ENCODE measurements at places on chromosomes 11 and 22.

DNA sequence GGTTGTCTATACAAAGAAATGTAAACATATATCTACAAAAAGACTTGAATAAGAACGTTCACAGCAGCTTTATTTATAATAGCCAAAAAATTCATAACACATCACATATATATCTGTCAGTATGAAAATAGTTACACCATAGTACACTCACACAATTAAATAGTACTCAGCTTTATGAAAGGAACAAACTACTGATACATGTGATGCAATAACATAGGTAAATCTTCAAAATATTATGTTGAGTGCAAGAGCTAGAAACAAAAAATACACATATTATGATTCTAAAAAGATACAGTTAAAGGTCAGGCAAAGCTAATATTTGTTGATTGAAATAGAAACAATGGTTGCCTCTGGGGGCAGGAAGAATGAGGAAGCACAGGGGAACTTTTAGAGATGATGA, 6.6 kb downstream of the MRGPRX2 start:
- no peak for DNase-seq

DNA sequence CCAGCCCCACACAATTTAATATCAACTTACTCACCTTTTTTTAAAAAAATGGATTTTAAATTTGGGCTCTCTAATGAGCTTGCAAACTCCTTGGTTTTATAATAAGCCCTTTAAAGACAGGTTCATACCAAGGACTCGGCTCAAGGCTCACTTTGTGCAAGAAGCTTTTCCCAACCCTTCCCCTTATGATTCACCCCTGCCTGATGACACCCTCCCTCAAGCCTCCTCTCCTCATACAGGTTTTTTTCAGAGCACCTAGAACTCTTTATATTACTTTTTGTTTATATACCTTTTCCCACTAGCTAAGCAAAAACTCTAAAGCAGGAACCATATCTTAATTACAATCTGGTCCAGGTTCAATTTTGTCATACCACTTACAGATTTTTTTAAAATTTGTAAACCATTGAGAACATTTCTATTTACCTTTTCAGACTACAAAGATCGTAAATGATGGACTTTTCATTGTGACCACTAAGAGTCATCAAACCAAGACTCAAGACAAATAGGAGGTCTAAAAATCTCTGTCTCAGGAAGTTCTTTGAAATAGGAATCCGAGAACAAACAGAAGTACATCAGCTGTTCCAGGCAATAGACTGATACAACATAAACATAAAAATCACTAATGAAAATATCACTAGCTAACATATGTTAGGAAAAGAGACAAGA, 13.1 kb upstream of the EXPH5 start:
- no peak for DNase-seq

GRCh38 chr11:8809241-8809938, 101.6 kb upstream of the AKIP1 start:
- DNase-seq = no peak

- DNase-seq = no peak
These were observed 20.8 kb downstream of the BID start for GRCh38 chr22:17753401-17753989.

DNA sequence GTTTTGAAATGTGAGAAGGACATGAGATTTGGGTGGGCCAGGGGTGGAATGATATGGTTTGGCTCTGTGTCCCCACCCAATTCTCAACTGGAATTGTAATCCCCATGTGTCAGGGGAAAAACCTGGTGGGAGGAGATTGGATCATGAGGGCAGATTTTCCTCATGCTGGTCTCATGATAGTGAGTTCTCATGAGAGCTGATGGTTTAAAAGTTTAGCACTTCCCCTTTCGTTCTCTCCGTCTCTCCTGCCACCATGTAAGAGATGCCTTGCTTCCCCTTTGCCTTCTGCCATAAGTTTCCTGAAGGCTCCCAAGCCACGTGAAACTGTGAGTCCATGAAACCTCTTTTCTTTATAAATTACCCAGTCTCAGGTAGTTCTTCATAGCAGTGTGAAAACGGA, 113.5 kb downstream of the FCHSD2 start:
- no peak for DNase-seq

DNA sequence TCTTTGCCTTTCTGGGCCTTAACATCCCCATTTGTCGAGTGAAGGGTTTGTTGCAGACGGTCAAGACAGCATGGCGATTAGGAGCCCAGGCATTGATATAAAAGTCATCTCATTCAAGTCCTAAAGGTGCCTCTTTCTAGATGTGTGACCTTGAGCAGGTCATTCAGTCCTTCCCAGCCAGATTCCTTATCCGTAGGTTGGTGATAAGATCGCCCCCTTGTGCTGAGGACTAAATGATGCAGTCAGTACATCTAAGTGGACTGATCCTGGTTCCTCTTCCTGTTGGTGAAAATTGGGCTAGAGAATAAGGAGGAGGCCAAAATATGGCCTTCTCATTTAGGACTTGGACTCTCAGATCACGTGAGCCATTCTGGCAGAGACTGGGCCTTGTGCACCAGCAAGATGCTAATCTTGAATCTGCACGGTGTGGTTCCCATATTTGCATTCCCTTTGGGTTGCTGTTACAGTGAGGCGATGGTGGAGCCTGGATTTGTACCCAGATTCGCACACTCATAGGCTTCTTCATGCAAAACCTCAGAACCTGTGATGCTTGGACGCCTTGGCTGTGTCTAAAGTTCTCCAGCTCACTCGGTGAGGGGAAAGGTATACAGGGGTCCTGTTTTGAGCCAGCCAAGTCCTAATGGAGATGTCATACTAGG, 156.8 kb downstream of the MYO18B start:
- no peak for DNase-seq

DNA sequence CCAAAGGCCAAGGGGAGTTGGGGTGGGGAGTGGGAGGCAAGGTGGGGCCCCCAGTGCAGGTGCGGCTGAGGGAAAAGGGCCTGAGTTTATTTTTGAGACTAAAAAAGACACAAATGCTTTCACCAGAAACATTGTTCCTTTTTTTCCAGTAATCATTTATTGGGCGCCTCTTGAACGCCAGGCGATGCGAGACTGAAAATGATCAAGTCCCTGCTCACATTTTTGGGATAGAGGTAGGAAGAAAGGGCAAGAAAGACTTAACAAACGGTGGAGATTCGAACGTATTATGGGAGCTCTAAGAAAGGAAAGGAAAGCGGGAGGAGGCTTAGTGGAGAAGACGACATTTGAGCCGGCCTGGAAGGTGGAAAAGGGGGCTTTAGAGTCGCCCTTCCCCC, 796 bp upstream of the SF3B2 start:
- DNase-seq = no peak

- no peak for DNase-seq
These were observed 11.6 kb downstream of the SCN2B start for GRCh38 chr11:118164885-118165284.

DNA sequence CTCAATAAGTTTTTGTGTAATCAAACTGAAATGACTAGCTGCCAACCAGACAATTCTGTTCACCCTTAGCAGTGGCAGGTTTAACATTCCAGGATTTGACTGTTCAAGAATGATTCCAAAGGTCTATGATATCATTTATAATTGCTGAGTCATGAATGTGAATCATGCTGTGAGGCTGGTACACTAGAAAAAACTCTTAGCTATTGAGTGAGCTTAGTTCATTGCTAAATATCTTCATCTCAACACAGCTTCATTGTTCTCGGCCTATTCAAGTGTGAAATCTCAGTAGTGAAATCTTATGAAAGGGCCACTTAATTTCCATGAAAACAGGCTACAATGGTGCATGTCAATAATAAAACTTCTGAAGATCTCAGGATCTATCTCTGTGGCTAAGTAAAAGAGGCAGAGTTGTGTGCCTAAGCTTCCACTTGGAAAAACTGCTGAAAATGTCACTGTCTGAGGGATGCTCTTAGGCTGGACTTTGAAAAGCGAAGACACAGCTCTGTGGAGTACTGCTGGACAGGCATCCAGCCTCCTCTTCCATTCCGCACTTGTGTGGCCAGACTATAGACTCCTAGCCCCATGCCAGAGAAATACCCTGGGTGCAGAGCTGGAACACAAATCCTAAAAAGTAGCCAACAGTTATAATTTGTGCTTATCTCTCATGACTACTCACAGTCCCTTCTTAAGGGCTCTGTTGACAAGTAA, 12.8 kb downstream of the AQP11 start:
- DNase-seq = peak; percentile 64

DNA sequence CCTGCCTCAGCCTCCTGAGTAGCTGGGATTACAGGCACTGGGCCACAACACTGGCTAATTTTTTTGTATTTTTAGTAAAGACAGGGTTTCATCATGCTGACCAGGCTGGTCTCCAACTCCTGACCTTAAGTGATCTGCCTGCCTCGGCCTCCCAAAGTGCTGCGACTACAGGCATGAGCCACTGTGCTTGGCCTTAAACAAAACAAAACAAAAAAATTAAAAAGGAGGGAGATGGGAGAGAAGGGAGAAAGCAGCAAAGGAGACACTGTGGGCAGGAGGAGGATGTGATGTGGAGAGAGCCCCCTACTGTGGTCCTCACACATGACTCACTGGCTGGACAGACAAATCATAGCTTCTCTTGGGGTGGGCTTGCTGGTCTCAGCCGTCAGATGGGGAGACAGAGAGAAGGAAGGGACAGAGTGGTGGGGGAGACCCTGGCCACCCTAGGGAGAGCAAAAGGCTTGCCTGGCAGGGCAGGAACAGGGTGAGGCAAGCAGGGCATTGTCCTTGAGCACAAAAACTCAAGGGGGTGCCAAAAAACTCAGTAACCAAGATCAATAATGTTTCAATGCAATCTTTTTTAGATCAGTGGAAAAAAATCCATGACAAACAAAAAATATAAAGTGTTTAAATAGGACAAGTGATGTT, 31.6 kb downstream of the TPST2 start:
- DNase-seq = peak; percentile 4

GRCh38 chr11:63560506-63561180, 2.5 kb downstream of the PLAAT2 start:
- no peak for DNase-seq

DNA sequence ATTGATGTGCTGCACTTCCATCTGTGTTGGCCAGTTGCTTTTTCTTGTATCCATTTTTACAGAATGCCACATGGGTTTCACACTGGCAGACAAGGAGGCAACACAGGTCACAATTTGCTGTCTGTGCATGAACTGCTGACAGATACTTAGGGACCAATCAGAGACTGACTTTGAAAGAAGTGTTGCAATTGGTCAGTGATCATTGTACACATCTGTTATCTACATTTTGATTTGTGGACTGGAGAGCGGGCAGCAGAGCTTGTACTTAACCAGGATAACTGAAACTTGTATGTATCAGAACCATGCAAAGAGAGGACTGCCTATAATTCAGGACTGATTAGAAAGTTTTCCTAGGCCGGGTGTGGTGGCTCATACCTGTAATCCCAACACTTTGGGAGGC, 21.8 kb downstream of the PRR5 start:
- DNase-seq = no peak

- no peak for DNase-seq
These were observed 51.5 kb downstream of the SGSM3 start for GRCh38 chr22:40421941-40422340.

DNA sequence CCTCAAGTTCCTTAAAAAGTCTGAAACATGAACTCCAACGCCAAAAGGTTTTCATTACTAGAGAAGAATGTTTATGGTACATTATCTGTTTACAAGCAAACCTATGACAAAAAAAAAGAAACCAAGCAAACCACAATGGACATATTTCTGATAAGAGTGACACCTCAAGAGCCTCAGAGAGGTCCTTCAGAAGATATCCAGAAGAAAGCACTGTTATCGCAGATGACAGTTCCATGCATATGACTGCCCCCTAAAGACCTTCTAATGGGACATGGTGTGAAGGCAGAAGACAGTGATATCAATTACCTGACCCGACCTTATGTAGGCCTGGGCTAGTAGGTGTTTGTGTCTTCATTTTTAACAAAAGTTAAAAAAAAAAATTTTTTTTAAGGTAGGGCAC, 3.1 kb downstream of the HDHD5 start:
- DNase-seq = no peak

DNA sequence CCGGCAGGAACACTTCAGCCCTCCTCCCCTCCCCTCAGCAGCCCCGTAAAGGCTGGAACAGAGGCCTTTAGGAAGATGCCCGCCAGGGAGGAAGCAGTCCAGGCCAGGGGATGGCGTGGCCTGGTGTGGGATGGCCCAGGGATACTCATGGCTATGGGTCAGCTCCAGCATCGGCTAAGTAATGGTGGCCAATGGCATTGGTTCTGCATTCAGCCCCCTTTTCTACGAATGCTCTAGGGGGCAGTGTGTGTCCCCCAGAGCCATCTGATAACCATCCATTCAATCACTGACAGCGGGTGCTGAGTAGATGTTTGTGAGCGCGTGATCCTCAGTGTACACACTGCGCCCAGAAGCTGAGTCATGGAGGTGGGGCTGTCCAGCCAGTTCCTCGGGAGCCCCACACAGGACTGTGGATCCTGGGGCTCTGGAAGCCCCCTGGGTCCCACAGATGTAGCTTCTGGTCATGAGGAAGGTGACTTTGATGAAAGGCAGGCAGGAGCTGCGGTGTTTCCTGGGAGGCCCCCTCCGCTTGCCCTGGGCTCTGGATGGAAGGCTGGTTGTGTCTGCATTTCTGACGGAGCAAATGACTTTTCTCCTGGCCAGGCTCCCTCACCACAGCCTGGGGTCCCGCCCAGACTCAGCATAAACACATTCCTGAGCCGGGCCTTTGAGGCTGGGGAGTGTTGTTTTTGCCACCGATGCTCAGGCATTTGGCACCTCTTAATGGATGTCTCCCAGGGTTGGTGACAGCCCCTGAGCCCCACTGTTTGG, 46.5 kb downstream of the FBLN1 start:
- DNase-seq = peak; percentile 49

DNA sequence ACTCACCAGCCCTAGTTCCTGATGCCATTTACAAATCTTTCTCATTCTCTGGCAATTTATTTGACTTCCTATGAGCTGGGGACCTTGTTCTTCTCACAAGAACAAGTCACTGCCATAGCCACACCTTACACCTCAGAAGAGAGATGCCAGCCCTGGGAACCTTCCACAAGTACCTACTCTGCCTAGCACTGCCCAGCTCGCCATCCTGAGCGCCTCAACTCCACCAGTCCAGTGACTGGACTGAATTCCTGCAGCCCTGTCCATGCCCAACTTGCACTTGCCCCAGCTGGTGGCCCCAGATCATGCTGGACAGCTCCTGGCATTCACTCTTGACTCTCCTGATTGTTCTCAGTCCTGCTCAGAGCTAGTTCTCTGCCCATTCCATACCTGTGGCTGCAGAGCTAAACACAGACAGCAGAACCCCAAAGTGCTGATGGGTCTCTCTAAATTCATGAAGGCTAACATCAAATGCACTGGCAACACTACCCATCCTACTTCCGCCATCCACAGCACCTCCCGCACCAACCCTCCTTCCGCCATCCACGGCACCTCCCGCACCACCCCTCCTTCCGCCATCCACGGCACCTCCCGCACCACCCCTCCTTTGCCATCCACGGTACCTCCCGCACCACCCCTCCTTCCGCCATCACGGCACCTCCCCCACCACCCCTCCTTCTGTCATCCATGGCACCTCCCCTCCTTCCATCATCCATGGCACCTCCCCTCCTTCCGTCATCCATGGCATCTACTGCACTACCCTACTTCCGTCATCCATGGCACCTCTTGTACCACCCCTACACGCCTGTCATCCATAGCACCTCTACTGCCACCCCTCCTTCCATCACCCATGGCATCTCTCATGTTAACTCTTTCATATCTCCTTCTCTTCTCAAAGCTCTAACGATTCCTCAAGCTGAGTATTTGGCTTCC, 23.6 kb upstream of the SLC25A1 start:
- no peak for DNase-seq

All from AG09309 (cell line).